Pancreas (tissue), 10 donors: ENCODE measurements at places on chromosomes 12 and 14. TPM values are rescaled to one million over a fixed set of nuclear protein-coding genes. Genes with fewer than 3 reads are reported as not detected.

- no peaks in the 10 kb centered on the region for H3K27me3 ChIP-seq
- no peak overlapping the region for H3K4me3 ChIP-seq
- H3K27ac ChIP-seq, result no peak overlapping the region
- DNase-seq, result no peak
- H3K36me3 ChIP-seq, result no peaks in the 10 kb centered on the region
- H3K4me1 ChIP-seq, result no peaks in the 10 kb centered on the region
Observed at GRCh38 chr12:18750085-18750484, 12.2 kb downstream of the CAPZA3 start.

The COPS7A gene
- total RNA-seq, result 28.4 TPM

DNA sequence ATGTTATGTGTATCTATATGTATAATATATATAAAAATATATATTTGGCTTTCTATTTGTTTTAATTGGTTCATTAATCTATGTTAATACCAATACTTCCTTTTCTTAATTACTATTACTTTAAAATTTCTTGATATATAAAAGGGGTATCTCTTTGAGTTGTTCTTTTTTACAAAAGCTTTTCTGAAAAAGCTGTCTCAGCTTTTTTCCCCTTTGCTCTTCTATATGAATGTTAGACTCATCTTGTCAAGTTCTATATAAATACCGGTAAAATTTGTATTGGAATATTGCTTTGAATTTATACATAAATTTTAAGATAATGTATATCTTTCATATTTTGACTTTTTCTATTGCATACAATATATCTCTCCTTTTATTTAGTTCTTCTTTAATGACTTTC, 139.8 kb upstream of the FOXG1 start:
- no peaks in the 10 kb centered on the region for H3K36me3 ChIP-seq
- H3K27me3 ChIP-seq, result no peaks in the 10 kb centered on the region
- no peak overlapping the region for H3K27ac ChIP-seq
- H3K4me3 ChIP-seq, result no peak overlapping the region

DNA sequence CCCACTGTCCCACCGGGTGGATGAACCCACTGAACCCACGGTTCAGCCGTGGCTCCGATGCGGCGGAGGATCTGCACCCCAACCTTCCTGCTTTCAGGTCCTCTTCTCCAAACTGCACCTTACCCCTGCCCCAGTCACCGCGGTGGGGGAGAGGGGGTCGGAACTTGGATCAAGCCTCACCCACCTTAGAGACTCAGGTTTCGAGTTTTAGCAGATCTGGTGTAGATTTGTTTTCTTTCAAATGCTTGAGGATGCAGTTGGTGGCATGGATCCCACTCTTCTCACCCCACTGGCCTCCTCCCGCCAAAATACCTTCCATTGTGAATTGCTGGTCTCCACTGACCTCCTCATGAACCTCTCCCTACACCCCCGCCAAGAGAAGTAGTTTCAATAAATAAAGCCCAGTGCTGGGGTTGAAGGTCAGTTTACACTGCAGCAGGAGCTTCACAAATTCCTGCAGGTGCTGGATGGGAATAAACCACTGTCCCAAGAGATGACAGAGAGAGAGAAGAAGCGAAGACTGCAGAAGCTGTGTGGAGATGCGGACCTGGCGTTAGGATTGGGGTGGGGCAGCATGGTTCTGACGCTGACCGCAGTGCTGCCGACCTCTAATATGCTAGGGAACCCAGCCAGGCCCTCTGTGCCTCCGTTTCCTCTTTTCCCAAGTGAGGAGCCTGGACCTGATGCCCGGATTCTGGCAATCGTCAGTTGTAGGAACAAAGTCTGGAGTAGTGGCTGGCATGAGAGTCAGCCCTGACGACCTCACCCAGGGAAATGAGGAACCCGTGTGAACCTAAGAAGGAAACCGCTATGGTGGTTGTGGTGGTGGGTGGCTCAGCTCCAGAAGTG, 7.4 kb downstream of the TTC6 start:
- no peak for DNase-seq
- H3K27me3 ChIP-seq, result peaks cover 8% of the 10 kb centered on the region
- H3K4me1 ChIP-seq, result peaks cover 4% of the 10 kb centered on the region

GRCh38 chr12:38053113-38053512, 263.5 kb upstream of the ALG10B start:
- H3K36me3 ChIP-seq, result no peaks in the 10 kb centered on the region
- H3K4me3 ChIP-seq, result no peak overlapping the region
- H3K4me1 ChIP-seq, result no peaks in the 10 kb centered on the region
- H3K27me3 ChIP-seq, result no peaks in the 10 kb centered on the region
- DNase-seq, result no peak

The GARIN6 gene
- not detected for total RNA-seq
